ENCODE measurements at places on chromosomes 2 and 18.
A peak's percentile ranks its signal among the peaks of the same experiment; 100 is the strongest.

GRCh38 chr18:3453540-3454364 is 3.8 kb downstream of the TGIF1 start:
- DNase-seq = peak; percentile 31

DNA sequence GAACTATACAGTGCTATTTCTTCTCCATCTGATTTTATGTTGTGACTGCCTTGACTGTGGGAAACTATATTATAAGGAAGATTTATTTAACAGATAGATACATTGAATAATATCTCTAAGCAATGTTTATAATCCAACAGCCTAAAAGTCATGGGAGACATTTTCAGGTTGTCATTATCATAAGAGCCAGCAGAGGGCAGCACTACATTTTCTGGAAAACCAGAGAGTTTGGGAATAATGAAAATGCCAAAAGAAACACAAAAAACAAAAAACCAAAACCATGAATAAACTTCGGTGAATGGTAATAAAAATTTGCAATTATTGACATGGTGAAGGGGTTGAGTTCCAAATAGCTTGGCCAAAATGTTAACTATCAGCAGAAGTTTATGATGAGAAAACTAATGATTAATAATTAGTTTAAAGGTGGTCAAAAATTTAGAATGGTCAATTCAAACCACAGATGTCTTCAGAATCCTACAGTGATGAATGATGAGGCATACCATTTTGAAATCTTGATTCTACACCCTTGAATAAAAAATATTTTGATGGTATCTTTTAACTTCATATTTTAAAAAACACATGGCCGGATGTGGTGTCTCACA is 4.7 kb downstream of the EEF1B2 start:
- no peak for DNase-seq

DNA sequence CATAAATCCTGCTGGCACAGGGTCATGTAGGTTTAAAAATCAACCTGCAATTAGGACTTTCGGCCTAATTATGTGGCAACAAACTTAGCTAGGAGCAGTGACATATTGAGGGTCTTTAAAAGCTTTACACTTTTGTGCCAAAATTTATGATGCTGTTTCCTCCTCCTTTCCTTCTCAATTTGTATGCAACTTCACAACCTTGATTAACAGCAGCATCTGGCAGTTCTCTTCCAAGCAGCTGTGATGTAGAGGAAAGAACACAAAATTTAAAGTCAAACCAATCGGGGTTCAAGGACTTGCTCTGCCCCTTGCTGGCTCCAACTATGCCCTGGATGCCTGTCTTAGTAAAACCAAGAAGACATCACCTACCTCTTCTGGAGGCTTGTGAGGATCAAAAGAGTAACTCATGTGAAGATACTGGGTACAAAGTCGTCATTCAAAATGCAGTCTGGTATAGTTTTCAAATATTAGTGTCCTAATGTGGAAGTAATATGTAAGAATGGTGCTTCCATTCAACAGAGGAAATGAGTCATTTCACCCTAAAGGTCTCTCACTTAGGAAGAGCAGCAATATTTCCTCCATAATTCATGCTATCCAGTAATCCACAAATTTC is 94.7 kb downstream of the ANKRD44 start:
- peak; percentile 38 for DNase-seq

DNA sequence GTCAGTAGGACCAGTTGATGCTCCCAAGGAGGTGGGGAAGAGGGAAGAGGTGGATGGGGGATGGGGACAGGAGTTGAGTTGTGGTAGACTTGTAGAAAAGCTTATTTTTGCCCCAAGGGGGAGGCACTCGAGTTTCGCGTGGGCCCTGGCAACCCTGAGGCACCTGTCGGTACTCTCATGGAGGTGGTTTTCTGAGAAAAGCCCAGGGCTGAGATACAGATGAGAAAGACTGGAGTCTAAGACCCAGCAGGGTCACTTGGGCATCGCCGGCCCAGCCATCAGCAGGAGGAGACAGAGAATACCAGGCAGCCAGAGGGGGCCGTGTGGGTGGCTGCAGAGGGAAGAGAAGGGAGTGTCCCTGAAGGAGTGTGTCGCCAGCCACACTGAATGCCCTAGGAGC is 57.7 kb upstream of the HPCAL1 start:
- DNase-seq = no peak

- no peak for DNase-seq
These were observed 494.9 kb downstream of the NYAP2 start for GRCh38 chr2:225894236-225894980.

DNA sequence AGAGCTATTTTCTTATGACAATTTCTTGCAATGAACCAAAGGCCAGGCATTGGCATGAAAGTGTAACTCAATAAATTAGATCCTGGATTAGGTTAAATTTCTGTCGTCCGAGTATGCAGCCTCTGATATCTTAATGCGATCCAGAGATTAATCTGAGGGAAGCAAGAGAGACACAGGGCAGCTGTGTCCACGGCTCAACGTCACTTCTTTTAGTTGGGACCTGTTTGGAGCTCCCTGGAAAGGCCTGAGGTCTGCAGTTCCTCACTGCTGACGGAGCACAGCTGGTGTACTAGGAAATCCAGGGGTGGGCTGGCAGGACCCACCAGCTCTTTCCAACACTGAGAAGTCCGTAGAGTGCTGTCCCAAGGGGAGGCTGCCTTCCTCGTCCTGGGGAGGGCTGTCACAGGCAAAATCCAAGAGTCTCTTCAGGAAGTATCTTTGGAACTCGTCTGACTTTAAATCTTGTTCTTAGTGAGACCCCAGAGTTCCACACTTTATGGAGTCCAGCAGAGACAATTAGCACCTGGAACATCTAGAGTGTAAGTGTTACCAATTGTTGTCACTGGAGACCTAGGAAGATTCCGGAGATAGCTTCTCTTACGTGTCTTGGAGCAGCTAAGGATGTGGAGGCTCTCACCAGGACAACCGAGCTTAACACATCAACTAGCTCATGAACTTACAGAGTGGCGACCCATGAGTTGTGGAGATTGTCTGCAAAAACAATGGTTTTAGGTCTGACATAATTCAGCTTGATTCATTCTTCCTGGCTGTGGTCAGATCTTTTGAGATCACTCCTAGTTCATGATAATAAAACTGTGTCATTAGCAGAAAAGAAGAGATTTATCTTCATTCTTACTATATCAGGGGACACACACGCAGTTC is 173.7 kb downstream of the ACKR3 start:
- no peak for DNase-seq

Measured in stimulated activated naive B cell treated with anti-CD40 and anti-IgM and Interleukin-4, amounts not matched to agents 10 μg/mL and 1 μg/mL and 100 μg/mL, for 72 hours (primary cell).